D721Med (cell line): ENCODE measurements at places on chromosomes 16 and 17.

DNA sequence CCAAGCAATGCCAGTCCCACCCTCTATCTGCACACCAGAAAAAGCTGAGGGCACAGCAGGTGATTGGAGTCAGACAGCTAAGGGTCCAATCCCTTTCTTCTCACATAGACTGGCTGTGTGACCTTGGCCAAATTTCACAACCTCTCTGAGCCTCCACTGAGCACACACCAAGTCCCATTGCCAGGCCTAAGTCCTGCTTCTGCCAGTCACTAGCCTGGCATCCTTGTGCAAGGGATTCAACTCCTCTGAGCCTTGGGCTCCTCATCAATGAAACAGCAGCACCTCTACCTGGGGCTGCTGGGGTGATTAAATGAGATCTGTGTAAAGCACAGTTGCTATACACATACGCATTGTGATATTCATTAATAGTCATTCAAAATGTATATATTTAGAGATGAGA lies 15.5 kb upstream of the TLCD3B start:
- DNase-seq, result no peak

GRCh38 chr17:8935191-8935590 lies 30.3 kb downstream of the PIK3R5 start:
- no peak for DNase-seq

GRCh38 chr17:82240506-82241182 lies 11.8 kb downstream of the SLC16A3 start:
- no peak for DNase-seq

- DNase-seq, result no peak
Measured at GRCh38 chr16:67100569-67101310, 9.0 kb upstream of the PHAF1 start.

- DNase-seq, result no peak
Measured at GRCh38 chr17:62562656-62563055, 64.8 kb upstream of the MRC2 start.

DNA sequence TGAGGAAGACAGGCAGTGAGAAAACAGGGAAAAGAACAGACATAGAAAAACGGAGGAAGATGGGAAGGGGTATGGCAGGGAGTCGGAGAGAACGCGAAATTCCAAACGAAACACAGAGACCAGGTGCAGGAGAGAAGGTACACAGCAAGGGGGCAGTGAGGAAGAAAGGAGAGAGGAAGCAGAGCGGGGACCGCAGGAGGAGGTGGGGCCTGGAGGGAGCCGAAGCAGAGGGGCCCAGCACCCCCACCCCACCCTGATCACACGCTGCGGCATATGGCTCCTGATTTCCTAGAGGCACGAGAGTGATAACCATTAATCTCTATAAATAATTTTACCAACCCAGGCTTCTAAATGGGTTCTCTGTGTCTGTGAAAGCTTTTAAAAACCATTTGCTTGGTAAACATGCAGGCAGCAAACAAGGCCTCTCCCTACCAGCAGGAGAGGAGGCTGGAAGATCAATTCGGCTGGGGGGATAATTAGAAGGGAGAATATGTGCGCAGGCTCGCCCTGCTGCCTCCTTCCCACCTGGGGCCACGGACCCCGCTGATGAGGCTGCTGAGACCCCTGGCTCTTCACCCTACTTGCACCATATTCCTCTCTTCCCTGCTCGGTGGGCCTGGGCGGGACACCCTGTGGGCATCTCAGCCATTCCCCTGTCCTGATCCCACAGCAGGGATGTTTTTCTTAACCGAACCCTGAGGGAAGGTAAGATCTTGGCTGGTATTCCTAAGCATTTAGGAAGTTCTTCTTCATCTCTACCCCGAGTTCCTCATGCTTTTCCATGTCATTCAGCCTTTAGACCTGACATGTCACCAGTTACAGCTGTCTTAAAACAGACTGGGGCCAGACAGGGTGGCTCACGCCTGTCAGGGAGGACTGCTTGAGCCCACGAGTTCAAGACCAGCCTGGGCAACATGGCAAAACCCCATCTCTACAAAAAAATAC lies 86.7 kb downstream of the TMEM132E start:
- no peak for DNase-seq

- DNase-seq, result no peak
Measured at GRCh38 chr16:49952386-49952785, 72.6 kb upstream of the CNEP1R1 start.

DNA sequence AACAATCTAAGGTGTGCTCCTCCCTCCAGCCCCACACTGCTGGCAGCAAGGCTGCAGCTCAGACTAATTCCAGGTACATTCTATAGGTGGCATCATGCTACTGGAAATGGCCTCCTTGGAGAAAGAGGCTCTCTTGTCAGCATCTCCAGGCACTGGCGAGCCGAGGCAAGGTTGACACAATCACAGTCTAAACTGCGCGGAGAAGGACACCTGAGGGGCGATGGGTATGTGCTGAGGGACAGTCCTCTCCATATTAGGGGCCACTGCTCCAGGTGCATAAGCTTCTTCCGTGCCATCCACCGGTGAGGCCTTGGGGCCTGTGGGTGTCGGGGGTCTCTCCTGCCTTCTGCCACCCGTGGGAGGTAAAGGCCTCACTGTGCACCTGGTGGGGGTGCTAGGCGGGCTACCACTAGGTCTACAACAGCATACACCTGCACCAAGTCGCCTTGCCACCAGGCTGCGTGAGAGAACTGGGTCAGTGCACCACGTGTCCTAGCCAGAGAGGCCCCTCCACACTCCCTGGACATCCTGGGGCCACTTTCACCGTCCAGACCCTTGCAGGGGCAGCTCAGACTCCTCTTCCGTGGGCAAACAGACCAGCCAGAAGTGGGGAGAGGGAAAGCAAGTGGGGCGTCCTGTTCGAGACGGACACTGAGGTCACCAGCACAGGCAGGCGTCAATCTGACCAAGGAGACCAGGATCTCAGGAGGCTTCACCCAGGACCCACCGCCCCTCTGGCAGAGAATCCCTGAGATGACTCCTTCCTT lies 12.1 kb upstream of the CBX8 start:
- no peak for DNase-seq
